ENCODE measurements at places on chromosomes 12 and 14. TPM values are rescaled to one million over a fixed set of nuclear protein-coding genes. Genes with fewer than 3 reads are reported as not detected.

The PLXNC1 gene
- 35.2 TPM for total RNA-seq

The PTCSC3 gene
- not detected for total RNA-seq

The ERBB3 gene
- 0.72 TPM for total RNA-seq

The CLEC6A gene
- not detected for total RNA-seq

The GPRC5A gene
- 3.5 TPM for total RNA-seq

The CCDC88C gene
- 71.3 TPM for total RNA-seq

The FGD4 gene
- total RNA-seq: 0.18 TPM

The RND1 gene
- total RNA-seq: 4.2 TPM

The PTPRB gene
- 0.10 TPM for total RNA-seq

The CPNE6 gene
- total RNA-seq: 0.13 TPM

The KRT2 gene
- total RNA-seq: 0.08 TPM

All from GM12878 (cell line).